ENCODE measurements at places on chromosomes 2 and 18. TPM values are rescaled to one million over a fixed set of nuclear protein-coding genes. Genes with fewer than 3 reads are reported as not detected.

GRCh38 chr2:179274749-179275148, 10.1 kb upstream of the SESTD1 start:
- H3K4me1 ChIP-seq, result peaks cover 40% of the 10 kb centered on the region
- H3K27me3 ChIP-seq, result no peaks in the 10 kb centered on the region
- peak overlapping the region; percentile 59 for H3K4me3 ChIP-seq
- H3K27ac ChIP-seq, result peak overlapping the region; percentile 82
- DNase-seq, result no peak

- peak overlapping the region; percentile 17 for H3K4me3 ChIP-seq
- H3K36me3 ChIP-seq, result no peaks in the 10 kb centered on the region
- peak overlapping the region; percentile 46 for H3K27ac ChIP-seq
- DNase-seq, result no peak
These were observed 150.3 kb upstream of the NDUFV2 start for GRCh38 chr18:8952174-8952573.

DNA sequence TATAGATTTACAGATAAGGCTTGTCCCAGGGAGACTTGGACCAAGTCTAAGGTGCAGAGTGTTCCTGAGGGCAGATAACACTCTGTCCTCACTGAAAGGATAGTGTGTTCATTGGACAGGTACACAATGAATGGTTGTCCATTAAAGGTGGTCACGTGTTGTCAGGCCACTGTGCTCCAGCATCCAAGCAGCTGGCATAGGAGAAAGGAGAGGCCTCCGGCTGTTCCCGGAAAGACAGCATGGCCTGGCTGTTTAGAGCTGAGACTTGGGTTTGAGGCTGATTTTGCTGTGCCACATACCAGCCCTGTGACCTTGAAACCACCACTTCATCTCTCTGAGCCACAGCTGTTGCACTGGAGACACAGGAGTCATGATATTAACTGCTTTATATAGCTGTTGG, 19.6 kb upstream of the SULT1C3 start:
- no peak for DNase-seq
- H3K4me1 ChIP-seq, result no peaks in the 10 kb centered on the region
- H3K27ac ChIP-seq, result no peak overlapping the region
- no peaks in the 10 kb centered on the region for H3K36me3 ChIP-seq

The ATP6V1B1 gene
- total RNA-seq, result not detected

DNA sequence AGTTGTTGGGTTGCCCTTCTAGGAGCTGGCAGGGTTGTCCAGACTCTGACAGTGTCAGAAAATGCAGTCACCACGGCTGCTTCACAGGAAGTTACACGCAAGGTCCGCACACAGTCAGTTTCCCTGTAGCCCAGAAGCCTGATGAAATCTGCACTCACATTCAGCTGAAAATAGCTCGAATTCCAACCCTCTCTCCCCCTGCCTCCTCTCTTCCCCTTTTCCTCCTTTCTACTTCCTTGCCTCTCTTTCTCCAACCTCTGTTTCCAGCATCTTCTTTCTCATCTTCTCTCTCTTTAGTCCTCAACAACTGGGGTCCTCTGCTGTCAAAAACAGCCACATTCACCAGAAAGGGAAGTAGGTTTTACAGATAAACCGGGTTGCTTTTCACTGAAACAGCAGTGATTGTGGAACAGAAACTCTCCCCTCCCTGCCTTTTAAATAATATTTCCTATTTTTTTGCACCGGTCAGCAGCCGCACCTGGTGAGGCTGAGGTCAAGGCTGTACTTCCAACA, 69.3 kb downstream of the BCL11A start:
- H3K27ac ChIP-seq, result peak overlapping the region; percentile 93
- H3K27me3 ChIP-seq, result no peaks in the 10 kb centered on the region
- DNase-seq, result no peak
- H3K4me3 ChIP-seq, result peak overlapping the region; percentile 78

The GLI2 gene
- not detected for total RNA-seq

The C2orf72 gene
- total RNA-seq, result not detected
